ENCODE measurements at places on chromosomes 1 and 21.

DNA sequence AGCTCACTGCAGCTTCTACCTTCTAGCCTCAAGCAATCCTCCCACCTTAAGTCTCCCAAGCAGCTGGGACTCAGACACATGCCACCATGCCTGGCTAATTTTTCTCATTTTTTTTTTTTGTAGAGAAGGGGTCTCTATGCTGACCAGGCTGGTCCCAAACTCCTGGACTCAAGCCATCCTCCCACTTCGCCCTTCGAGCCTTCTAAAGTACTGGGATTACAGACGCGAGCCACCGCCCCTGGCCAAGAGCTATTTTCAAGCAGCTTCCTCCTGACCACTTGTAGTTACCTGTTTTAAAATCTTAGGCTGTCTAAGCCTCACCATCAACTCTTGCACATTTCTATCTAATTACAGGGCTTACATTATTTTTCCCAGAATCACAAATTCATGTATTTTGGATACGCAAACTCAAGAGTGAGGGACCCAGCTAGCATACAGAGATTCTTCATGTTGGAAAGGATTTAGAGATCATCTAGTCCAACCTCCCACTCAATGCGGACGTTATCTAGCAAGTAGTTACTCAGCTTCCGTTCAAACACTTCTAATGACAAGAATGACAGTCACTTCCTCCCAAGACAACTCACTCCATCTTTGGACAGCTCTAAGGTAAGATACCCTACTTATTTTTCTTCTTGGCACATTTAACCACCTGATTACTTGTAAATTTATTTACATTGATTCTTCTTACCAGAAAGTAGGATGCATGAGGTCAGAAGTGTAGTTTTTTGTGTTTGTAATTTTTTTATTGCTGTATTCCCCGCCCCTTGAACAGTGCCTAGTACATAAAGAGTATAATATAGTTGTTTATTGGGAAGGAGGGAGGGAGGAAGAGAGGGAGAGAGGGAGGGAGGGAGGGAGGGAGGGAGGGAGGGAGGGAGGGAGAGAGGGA is 65.4 kb downstream of the LUZP1 start:
- no peak for DNase-seq

- DNase-seq = peak; percentile 71
Observed at GRCh38 chr1:12472798-12473551, 145.0 kb downstream of the DHRS3 start.

DNA sequence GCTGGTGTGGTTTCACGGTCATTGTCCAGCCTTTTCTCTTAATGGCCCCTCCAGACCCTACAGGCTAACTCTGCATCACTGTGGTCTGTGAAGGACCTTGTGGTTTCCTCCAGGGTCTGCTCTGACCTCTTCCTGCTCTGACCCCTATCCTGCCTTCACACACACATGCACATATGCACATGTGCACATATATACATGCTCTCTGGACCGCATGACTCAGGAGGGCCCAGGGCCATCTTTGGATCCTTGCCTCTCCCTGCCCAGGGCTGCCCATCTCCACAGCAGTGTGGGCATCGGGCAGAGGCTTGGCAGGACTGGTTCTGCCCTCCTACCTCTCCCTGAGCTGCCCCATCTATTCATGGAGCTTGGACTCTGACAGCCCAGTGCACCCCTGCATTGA is 510.9 kb downstream of the PTPRU start:
- no peak for DNase-seq

- no peak for DNase-seq
Observed at GRCh38 chr1:8739377-8739776, 78.1 kb downstream of the RERE start.

GRCh38 chr21:24294171-24294570 is 1313.1 kb downstream of the MRPL39 start:
- no peak for DNase-seq

Data from CD4-positive, alpha-beta T cell treated with Interleukin-15 for 1 hour (primary cell).